Effector memory CD4-positive, alpha-beta T cell (primary cell): ENCODE measurements at places on chromosomes 3 and 15.

DNA sequence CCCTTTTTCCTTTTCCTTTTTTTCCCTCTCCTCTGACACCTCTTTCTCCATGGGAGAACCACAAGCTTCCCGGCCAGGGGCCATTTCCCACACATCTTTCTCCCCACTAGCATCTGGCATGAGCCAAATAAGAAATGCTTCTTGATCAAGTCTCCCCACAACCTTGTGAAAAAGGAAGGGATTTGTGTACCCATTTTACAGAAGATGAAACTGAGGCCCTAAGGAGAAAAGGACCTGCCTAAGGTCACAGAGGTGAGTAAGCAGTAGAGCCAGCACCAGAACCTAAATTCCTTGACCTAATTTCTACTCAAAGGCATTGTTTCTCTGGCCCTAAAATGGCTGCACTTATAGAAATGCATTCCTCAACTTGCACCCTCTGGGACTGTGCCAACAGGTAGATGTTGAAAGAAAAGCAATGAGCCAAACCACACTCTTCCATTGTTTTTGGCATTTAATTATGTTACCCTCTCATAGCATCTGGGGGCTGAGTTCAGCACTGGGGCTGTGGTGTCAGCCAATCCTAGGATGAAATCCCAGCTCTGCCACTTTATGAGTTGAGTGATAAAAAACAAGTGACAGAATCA, 81.7 kb upstream of the TLE3 start:
- DNase-seq = no peak

DNA sequence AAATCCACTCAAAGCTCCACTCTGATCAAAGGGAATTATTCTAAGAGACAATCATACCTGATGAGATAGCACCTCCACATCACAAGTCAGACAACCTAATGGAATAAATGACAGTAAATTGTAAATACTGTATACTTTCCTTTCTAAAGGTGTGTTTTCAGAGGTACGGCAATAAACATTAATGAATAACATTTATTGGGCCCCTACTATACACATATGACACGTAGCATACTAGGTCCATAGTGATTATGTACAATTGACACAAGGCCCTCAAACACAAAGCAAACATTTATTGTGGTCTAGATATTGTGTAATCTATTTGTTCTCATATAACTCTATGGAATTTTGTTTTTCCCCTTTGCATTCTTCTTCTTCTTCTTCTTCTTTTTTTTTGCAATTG, 429.8 kb downstream of the FOXP1 start:
- no peak for DNase-seq

DNA sequence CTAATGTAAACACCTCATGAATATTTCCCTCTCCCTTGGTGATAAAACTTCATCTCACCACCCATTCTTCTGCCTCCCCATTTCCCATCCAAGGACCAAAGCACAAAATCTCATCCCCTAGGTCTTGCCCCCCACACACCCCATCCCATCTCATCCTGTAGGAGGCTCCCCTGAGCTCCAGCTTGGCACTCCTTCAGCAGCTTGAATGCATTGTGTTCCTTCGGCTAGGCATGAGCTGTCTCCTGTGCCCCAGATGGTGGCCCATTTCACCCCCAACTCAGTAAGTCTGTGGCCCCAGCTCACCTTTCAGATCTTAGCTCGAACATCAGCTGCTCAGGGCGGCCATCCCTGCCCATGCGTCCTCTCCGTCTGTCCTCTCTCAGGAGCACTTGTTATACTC, 203.6 kb upstream of the NR2F2 start:
- DNase-seq = no peak

- DNase-seq = no peak
Measured at GRCh38 chr3:124492824-124493223, 237.4 kb upstream of the UMPS start.

DNA sequence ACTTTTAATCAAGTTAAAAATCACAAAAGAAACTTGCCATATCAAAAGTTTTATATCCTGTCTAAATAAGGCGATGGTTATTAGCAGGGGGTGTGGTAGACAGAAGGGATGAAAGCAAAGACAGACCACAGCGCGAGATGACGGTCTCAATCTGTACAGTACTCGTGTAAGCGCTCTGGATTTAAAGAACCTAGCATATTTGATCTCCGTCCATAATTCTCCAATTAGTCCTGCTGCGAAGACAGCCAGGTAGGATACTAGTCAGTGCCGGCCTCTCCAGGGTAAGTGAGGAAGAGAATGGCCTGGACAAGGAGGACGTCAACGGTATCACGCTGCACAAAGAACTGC, 701 bp downstream of the SGO1 start:
- DNase-seq = no peak

GRCh38 chr3:9681723-9682081, 21.9 kb upstream of the CPNE9 start:
- DNase-seq = no peak

DNA sequence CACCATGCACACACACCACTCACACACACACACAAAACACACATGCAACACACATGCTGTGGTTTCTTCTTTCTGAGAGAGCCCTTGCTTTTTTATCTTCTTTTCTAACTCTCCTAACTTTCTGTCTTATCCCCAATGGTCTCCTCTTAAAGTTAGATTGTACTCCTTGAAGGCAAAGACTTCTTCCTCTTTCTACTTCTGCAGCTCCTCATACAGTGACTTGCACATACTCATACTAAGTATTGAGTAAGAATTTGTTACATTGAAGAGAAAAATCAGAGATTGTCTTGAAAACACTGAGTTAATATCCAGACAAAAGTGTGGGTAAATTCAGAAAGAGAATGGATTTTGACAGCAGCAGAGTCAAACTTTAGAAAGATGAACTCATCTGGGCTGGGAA, 64.4 kb downstream of the GTPBP8 start:
- no peak for DNase-seq

- DNase-seq = no peak
Measured at GRCh38 chr3:196889844-196890708, 22.4 kb downstream of the SENP5 start.

DNA sequence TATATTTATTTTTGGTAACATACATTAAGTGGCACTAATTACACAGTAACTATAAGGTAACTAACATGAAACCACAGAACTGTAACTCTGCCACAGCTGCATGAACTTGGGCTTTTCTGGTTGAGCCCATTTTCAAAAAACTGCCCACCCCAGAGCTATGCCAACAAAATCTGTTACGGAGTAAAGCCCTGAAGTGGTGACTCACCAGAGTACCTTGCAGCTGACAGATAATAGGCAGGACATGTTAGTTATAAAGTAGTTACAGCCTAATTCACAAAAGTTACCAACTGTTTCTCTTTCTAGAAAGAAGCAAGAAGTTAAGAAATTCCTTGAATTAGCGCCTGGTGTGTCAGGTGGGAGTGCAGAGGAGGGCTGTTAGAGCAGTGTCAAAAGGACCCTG, 1.5 kb upstream of the GPX1 start:
- DNase-seq = no peak

DNA sequence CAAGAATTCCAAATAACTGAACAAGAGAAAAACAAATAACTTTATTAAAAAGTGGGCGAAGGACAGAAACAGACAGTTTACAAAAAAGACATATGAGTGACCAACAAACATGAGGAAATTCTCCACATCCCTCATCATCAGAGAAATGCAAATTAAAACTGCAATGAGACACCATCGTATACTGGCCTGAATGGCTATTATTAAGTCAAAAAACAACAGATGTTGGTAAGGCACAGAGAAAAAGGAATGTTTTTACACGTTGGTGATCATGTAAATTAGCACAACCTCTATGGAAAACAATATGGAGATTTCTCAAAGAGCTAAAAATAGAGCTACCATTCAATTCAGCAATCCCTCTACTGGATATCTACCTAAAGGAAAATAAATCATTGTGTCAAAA, 1260.4 kb upstream of the ALCAM start:
- no peak for DNase-seq

- DNase-seq = no peak
Measured at GRCh38 chr3:169897284-169897683, 14.1 kb upstream of the SAMD7 start.

- no peak for DNase-seq
Measured at GRCh38 chr3:115523458-115523857, 99.9 kb upstream of the GAP43 start.

GRCh38 chr15:78415284-78415683, 22.7 kb upstream of the IREB2 start:
- DNase-seq = no peak

DNA sequence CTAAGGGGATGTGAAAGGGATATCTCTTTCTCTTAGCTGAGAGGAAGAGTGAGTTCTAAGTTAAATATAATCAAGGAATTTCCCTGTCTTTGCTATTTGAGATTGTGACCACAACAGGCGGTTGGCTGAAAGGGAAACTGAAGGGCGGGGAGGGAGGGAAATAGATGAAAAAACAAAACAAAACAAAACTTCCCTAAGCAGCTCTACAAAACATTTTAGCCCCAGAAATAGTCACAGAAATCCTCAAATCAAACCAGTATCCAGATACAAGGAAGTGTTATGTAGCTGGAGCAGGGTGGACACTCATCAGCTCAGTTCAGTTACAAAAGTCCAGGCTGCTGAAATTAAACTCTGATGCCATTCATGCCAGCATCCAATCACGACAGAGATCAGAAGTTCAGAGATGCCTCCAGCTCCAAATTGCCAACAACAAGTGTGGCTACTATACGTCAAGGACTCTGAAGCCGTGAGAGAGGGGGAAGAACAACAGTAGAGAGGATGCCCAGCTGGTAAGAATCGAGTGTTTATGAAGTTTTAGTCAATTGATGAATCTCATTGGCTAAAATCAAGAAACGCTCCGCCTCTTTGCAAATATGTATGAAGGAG, 319 bp upstream of the TP63 start:
- no peak for DNase-seq

DNA sequence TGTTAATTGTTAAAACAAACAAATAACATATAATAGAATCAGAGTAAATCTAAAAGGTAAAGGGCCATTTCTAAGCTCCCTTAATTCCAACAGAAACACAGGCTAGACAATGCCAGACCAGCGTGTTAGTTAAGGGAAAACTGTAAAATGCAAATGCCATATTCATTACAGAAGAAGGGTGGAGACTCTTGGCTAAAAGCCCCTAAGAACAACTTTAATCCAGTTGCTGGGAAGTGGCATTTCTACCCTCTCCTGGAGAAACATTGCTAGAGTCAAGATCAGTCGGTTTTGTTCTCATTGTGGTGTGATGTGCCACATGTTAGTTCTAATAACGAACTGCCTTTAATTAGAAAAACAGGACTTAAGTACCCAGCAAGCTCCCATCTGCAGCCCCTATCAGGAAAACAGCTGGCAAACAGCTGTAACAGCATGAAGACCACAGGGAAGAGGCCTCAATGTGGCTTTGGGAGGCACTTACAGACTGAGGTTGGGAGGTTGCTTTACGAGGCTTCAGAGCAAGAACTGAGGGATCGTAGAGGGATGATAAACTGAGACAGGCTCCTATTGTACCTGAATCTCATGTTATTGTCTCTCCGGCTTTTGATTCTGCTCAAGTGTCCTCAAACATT, 1134.8 kb downstream of the ROBO1 start:
- no peak for DNase-seq

- DNase-seq = no peak
Measured at GRCh38 chr3:50210510-50211367, 5.7 kb downstream of the SLC38A3 start.

- no peak for DNase-seq
Measured at GRCh38 chr15:59654046-59654445, 3.3 kb downstream of the GTF2A2 start.

DNA sequence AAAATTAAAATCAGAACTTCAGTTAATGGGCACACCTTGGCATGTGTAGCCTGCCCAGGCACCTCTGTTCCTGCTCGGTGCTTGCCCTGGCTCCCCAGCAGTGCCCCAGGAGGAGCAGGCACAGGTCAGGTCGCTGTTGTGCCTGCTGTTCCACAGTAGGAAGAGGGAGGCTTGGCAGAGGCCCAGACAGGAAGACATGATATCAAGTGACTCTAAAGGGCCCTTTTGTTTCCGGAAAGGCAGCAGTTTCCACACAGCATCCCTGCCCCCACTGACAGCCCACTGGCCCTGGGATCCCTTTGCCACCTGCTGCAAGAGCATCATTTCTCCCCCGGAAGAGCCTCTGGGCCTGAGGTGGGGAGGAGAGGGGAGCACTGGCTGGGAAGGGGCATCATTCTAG, 40.5 kb upstream of the HES1 start:
- DNase-seq = no peak

- no peak for DNase-seq
Measured at GRCh38 chr3:123386477-123387040, 62.3 kb downstream of the ADCY5 start.

GRCh38 chr3:197527569-197527968, 28.2 kb downstream of the BDH1 start:
- DNase-seq = no peak

- no peak for DNase-seq
Measured at GRCh38 chr15:28942046-28942445, 56.3 kb downstream of the APBA2 start.

DNA sequence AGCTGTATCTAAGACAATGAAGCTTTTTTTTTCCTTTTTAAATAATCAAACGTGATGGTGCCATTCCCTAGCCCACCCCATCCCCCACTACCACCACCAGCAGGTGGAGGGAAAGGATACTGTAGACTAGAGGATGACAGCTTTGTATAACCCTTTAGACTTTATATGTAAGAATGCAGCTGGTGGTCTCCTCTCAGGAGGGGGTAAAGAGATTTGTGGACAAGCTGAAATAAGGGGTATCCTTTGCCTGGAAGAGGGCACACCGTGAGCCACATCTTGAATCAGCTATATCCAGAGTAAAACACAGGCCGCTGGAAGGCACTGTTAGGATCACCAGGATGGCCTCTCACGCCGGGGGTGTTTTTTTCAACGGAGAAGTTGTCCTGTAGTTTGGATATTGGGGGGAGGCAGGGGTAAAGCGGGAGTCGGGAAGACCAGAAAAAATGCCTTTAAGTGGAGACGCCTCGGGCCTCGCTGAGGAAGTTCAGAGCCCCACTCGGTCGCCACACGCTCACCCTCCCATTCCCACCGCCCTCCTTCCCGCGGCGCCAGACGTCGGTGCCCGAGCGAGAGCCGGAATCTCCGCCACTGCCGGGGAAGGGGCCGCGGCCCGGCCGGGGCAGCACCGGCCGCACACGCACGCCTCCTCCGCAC, 986 bp downstream of the KPNA4 start:
- DNase-seq = no peak

DNA sequence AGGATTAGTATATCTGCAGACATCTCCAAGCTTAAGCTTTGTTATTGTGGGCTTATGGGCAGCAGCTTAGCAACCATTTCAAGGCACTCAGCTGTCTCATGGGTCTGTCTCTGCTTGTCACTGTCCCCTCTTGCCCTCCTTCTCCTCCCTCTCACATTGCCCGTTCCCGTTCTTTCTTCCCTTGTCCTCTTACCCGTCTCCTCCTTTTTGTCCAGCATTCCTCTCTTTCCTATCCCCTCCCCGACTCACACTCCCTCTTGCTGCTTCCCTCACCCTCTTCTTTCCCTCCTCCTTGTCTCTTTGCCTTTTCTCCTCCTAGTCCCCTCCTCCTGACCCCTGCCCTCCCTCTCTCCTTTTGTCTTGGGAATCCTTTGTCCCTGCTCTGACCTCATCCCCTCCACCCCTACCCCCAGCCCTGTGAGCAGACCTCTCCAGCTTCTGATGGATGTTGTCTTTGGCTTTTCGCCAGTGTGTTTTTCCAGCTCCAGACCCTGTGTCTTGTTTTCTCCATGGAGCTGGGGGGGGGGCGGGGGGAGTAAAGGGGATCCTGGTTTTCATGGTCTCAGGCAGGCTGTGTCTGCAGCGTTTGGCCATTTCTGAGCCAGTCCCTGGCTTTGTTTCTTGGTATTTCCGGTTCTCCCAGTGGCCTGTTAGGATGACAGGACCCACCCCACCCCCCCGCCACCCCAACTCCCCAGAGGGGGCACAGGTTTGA, 47.9 kb upstream of the TRAK1 start:
- no peak for DNase-seq

GRCh38 chr3:51637144-51637940, 33.7 kb upstream of the TEX264 start:
- no peak for DNase-seq
